Endothelial cell of umbilical vein (primary cell): ENCODE measurements at places on chromosomes 1 and 21. TPM values are rescaled to one million over a fixed set of nuclear protein-coding genes. Genes with fewer than 3 reads are reported as not detected.

PBX1 gene
- 9.3 and 10.7 TPM in 2 replicates for polyA plus RNA-seq

- no peak for DNase-seq
Observed at GRCh38 chr1:147750618-147751217, 9.7 kb downstream of the GJA5 start.

DNA sequence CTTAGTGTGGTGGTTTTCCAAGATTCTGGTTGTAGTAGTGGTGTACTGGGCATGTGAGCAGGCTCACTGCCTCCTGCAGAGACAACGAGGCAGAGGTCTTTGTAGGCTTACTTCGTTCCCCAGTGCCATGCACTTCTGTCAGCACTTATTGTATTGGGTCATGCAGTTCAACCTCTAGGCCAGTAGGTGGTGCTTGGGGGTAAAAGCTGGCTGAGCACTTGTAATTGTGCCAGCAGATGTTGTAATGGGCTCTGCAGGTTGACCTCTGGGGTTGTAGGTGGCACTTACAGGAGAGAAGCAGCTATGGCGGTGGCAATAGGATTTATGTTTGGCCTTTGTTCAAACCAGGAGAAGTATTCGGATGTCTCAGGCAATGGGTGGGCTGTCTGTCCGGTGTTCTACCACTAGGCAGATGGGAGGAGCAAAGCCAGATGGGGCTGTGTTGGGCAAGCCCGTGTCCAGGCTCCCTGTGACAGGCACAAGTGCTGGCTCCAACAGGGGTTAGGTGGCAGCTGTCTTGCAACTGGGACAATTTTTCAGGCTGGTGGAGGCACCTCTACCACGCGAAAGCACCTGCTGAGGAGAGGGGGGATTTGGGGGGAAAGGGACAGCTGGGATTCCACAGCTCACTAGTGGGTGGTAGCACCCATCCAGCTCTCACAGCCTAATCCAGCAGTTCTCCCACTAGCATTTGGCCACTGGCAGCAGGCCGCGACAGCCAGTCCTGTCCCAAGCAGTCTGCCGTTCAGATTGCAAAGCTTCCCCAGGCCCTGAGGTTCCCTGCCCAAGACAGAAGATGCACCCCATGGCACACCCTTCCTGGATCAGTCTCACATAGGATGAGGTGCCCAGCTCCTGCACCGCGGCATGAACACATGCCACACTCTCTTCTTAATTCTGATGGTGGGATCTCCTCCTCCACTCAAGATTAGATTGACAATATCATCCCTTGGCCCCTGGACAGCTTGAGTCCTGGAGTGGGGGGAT lies 274.5 kb downstream of the CTH start:
- peak; percentile 64 for DNase-seq

- no peak for DNase-seq
Observed at GRCh38 chr21:46207006-46207919, 21.3 kb downstream of the LSS start.

RBM11 gene
- polyA plus RNA-seq = not detected in 2 replicates

DNA sequence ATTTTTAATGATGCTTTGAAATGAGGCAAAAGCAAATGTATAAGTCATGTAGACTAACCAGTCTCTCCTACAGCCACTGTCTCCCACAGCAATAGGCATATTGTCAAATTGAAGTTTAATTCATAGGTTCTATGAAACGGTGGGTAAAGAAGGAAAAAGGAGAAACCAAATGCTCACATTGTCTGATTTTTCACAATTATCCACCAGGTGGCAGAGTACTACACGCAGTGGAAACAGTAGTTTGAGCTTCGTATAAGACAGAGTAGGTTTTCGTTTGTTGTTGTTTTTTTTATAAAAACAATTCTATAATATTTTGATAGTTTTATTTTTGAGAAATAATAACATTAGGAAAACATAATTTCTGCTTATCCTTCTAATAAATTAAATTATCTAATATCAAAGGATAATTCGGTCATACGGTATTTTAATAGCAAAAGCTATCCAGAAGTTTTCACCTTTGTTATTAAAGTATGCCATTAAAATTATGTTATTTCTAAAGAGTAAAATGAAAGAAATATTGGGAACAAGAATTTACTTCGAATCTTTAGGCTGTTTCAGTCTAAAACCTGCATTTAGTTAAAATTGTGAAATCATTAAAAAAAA lies 39.1 kb downstream of the TYW3 start:
- DNase-seq = peak; percentile 58
